ENCODE measurements at places on chromosomes 1 and 21.

DNA sequence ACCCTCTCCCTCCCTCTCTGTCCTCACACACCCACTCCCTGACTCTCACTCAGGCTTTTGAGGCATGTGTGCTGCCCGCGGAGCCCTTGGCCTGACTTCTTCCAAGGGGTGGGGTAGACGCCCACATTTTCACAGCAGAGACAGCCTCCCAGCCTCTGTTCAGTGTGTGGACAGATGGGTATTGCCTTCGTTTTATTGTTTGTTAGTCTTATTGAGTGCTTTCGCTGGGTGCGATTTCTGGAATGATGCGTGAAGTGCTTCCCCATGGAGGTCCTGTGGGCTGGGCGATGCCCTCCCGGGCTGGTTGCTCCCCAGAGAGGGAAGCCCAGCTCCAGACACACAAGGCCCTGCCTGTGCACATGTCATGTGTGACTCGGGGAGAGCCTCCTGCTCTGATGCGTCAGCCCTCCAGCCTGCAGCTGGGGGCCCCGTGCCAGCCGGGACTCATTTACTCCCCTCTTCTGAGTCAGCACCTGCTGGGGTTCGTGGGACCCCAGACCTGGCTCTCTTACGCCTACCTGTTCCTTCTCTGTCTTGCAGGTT is 14.7 kb downstream of the PDXK start:
- no peak for DNase-seq

DNA sequence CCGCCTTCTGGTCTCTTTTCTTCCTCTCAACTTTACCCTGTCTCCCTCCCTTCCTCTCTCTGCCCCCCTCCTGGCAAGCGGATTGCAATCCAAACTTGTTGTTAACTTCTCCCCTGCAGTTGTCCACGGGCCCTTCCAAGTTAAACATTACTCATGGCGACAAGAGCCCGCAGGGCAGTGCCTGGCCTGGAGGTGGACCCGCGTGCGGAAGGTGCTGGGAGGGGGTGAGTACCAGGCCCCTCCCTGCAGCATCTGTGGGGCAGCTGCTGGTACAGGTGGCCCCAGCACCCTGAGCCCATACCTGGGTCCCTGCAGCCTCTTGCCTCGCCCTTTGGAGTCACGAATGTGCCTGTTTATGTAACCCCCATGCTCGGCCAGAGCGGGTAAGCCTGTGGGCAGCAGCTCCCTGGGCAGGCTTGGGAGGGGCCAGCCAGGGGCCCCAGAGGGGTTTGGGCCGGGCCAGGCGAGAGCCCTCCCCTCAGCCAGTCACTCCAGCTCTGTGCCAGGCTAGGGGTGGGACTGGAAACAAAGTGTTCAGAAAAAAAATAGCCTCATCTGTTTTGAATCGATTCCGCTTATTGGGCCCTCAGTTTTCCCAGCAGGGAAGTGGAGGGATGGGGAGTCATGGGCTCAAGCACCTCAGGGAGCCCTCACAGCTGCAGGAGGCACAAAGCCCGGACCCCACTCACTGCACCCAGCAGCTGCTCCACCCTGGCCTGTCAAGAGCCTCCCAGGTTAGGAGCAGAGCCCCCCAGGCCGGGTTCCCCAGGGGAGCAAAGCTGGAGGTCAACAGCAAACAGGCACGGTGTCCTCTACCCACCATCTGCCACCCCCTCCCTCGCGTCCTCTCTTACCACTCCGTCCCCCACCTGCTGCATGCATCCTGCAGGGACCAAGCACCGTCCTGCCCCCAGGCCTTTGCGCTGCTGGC is 14.0 kb upstream of the FAAP20 start:
- DNase-seq: peak; percentile 81

DNA sequence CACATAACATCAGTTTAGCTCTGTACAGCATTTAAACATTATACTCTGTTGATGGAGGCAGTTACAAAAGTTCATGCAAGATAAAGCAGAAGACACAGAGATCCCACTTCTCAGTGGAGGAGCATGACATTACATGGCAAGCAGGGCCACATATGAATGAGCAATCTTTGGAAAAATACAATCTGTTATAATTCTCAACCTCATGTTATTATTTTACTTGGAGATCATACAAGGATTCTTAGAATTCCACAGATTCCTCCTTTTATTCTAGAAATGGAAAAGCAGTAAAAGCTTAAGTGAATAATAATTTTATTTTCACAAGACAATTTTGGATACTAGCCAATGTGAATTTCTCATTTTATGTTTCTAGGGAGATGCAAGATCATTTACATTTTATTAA is 66.6 kb downstream of the IFI44 start:
- no peak for DNase-seq

DNA sequence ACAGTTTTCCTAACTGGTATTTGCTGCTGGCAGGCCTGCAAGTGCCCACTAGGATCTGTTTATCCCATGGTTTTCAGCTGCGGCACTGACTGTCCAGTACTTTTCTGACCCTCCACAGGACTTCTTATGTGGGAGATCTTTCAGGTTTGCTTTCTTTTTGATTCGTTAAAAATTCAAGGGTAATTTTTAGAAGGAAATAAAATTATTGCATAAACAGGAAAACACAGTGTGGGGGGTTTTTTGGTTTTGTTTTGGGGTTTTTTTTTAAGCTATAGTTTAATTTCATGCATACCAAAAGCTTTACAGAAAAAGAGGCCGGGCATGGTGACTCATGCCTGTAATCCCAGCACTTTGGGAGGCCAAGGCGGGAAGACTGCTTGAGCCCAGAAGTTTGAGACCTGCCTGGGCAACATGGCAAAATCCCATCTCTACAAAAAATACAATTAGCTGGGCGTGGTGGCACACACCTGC is 3.6 kb downstream of the NIBAN1 start:
- peak; percentile 64 for DNase-seq

DNA sequence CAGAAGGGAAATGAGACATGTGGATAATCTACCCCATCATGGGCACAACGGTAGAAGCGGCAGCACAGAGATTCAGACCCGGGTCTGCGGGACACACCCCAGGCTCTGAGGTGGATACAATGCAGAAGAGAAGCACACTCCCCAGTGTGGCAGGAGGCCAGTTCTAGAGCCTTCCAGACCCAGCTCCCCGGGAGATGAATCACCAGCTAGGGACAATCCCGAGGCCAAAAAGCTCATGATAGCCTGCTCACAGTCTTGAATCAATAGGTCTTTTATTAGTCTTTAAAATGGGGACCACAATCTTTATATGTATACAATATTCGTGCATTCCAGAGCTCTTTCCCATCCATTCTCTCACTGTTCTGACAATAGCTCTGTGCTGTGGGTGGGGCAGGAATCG is 57.3 kb upstream of the DIRAS3 start:
- peak; percentile 72 for DNase-seq

GRCh38 chr1:185105121-185105520 is 51.6 kb downstream of the TRMT1L start:
- DNase-seq: no peak

- DNase-seq: no peak
These were observed 75.9 kb upstream of the BMP8A start for GRCh38 chr1:39415553-39415952.

DNA sequence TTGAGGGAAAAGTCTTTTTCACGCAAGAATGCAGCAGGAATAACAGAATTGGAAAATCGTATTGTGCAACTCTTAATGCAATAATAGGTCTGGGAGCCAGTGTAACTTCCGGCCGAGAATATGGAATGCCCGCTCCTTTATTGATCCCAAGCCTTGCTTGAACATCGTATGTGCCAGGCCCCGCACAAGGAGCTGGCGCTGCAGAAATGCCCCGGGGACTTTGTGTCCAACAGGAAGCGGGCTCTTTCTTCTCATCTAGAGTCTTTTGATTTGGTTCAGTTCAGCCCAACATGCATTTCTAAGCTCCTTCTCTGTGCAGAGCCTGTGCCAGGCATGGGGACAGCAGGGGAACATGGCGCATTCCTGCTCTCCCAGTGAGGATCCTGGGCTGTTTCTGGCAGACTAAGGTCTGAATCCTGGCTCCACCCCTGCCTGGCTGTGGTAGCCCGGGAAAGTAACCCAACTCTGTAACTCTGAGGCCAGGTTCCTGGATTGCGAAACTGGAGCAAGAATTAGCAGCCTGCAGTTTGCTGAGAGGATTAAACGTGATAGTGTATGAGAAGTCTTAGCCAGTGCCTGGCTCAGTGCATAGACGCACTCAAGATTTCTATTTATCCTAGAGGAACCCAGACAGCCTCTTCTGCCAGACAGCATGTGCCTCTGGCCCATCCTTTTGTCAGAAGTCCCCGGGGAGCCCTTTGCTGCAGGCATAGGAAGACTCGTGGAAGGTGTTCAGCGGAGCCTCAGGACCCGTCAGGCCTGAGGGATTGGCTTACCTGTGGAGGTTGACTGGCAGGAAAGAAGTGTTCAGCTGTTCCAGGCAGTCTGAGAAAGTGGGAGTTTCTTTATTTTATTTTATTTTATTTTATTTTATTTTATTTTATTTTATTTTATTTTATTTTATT is 987 bp upstream of the CDCP2 start:
- DNase-seq: peak; percentile 42

DNA sequence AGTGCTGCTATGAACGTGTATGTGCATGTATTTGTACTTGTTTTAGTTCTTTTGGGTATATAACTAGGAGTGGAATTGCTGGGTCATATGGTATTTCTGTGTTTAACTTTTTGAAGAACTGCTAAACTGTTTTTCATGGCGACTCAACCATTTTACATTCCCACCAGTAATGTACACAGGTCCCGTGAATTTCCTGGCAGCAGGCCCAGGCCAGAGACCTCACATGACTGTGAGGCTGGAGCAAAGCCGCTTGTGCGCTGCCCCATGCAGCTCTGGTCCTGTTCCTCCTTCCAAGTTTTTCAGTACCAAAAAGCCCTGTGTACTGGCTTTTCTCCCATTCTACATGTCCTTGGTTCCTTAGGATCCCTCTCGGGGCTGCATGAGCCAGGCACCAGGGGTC is 29.6 kb downstream of the ACOT11 start:
- peak; percentile 11 for DNase-seq

- DNase-seq: peak; percentile 88
These were observed 122.0 kb downstream of the SEC16B start for GRCh38 chr1:177847843-177848242.

DNA sequence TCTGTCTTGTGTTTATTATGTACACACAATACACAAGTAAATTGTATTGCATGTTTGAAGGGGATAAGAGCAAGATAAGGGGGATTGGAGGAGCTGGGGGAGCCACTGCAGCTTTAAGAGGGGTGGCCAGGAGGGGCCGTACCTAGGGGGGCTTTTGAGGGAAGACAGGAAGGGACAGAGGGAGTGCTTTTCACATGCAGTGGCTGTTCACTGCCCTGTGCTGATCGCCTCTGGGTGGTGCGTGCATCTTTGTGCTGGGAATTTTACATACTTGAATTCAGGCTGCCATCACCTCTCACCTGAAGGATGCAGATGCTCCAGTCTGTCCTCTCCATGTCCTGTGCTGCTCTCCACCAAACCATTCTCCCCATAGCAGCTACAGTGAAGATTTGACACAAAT is 179.5 kb downstream of the PTPRU start:
- no peak for DNase-seq

- DNase-seq: no peak
These were observed 49.5 kb upstream of the PKN2 start for GRCh38 chr1:88634538-88634937.

GRCh38 chr1:233885196-233885920 is 19.1 kb upstream of the SLC35F3 start:
- peak; percentile 81 for DNase-seq

GRCh38 chr21:34810786-34811185 is 142.0 kb downstream of the CLIC6 start:
- DNase-seq: no peak

GRCh38 chr1:93585059-93585966 is 96.3 kb downstream of the BCAR3 start:
- no peak for DNase-seq

- peak; percentile 50 for DNase-seq
These were observed 1326.5 kb upstream of the B3GALT2 start for GRCh38 chr1:194512957-194513356.

GRCh38 chr1:12555411-12556367 is 62.3 kb downstream of the DHRS3 start:
- DNase-seq: no peak

DNA sequence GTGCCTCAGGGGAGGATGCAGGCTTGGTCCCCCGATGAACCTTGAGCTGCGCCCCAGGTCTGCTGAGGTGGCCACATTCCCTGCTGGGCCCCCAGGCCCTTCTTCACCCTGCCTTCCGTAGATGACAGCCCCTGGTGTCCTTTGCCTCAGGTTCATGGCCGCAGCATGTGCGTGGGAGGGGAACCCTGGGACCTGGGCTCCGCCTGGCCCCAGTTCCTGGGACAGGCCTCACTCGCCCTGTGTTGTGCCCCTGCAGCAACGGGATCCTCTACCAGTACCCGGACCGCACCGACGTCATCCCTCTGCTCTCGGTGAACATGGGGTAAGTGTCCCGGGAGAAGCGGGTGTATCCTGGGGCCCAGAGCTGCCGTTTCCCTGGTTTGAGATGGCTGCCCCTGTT is 5.1 kb upstream of the SLC25A34 start:
- no peak for DNase-seq

GRCh38 chr1:179599623-179600249 is 8.1 kb downstream of the TDRD5 start:
- no peak for DNase-seq

DNA sequence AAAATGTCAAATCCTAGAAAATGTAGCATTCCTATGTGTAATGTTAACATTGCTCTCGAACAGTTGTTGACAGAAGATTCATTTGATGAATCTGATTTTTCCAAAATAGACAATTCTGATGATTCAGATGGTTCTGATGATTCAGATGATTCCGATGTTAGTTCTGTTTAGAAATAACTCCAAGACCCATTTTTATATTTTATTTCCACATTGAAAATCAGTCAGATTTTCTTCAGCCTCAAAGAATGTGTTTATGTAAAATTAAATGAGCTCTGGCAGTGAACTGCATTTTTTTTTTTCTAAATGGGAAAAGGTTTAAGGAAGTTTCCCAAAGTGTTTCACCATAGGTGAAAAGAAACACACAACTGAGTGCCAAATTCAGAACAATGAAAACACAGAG is 136.5 kb downstream of the TSEN15 start:
- DNase-seq: no peak

DNA sequence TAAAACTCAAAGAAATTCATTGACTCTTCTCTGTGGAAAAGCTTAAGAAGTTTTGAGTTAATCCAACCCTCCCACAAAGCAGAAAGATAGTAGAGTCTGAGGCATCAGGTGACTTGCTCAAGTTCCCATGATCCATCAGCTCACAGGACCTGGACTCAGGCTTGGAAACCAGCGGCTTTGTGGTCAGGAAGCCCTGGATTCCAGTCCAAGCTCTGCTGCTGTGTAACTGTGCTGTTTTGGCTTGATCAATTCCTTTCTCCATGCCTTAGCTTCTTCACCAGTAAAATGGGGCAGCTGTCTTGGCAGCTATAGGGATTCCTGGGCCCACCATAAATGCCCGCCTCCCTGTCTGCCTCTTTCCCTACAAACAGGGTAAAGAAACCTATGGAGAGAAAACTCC is 180.2 kb downstream of the HIVEP3 start:
- DNase-seq: no peak

GRCh38 chr1:50490640-50491039 is 67.4 kb upstream of the DMRTA2 start:
- no peak for DNase-seq

GRCh38 chr1:165896277-165896676 is 68.9 kb downstream of the UCK2 start:
- DNase-seq: peak; percentile 83

GRCh38 chr1:115423776-115424175 is 85.7 kb upstream of the NGF start:
- DNase-seq: no peak

Measured in HT1080 (cell line).